NCI-H774 (cell line): ENCODE measurements at places on chromosomes 1 and 21.

GRCh38 chr1:185038813-185039376 is 6.5 kb upstream of the RNF2 start:
- no peak for DNase-seq

DNA sequence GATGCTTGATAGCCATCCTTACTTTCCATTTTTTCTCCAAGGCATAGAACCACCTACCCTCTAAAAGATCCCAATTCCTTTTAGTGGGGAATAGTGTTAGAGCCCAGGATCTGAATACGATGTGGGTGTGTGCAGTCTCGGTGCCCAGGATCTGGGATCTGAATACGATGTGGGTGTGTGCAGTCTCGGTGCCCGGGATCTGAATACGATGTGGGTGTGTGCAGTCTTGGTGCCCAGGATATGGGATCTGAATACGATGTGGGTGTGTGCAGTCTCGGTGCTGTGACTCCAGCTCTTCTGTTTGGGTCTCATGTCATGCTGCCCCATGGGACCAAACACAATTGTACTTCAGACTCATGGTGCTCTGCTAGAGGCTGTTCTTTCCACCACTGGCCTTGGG is 265.5 kb downstream of the TRABD2B start:
- DNase-seq = no peak

DNA sequence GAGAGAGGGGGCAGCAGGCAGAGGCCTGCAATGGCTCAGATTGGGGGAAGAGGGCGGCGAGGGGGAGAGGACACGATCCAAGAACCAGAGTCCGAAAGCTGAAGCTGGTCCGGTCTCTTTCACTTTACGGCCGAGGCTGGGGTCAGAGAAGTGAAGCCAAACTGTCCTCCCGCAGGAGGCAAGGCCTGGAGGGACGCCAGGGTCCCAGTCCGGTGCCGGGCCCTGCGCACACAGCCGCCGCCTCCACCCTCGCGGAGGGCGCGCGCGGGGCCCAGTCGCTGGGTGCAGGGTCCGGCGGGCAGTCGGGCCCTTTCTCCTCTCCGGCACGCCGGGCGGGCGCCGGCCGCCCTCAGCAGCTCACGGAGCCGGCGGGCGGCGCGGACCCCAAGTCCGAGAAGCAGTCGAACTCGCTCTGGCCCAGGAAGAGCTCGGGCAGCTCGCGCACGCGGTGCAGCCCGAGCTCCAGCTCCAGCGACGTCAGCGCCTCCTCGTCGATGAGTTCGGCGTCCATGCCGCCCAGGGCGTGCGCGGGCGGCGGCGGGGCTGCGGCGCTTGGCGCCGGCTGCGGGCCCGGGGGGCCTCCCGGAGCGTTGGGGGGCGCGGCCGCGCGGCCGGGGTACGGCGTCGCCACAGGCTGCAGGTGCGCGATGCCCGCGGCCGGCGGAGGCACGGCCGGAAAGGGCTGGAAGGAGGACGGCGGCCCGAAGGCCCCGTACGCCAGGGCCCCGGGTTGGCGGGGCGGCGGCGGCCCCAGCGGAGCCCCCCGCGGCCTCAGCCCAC is 749 bp downstream of the CITED4 start:
- DNase-seq = peak; percentile 14

DNA sequence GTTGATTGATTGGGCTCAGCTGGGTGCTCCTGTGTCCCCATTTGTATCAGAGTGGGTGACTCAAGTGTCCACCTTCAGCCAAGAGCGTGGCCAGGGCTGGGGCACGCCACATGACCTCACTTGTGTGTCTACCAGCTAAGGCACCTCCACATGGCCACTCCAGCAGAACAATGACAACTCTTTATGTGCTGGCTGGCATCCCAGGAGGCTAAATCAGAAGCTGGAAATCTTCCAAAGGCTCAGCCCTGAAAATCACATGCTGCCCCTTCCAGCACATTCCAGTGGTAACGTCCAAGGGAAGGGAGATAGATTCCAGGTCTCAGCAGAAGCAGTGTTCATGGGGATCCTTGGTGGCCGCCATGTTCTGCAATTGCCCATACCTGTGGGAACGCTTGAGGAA is 585.5 kb downstream of the AJAP1 start:
- DNase-seq = no peak

GRCh38 chr1:16243936-16244649 is 7.1 kb upstream of the CPLANE2 start:
- peak; percentile 18 for DNase-seq

GRCh38 chr1:87937831-87938395 is 609.2 kb downstream of the LMO4 start:
- no peak for DNase-seq

GRCh38 chr1:11793819-11794218 is 11.9 kb downstream of the MTHFR start:
- DNase-seq = no peak

DNA sequence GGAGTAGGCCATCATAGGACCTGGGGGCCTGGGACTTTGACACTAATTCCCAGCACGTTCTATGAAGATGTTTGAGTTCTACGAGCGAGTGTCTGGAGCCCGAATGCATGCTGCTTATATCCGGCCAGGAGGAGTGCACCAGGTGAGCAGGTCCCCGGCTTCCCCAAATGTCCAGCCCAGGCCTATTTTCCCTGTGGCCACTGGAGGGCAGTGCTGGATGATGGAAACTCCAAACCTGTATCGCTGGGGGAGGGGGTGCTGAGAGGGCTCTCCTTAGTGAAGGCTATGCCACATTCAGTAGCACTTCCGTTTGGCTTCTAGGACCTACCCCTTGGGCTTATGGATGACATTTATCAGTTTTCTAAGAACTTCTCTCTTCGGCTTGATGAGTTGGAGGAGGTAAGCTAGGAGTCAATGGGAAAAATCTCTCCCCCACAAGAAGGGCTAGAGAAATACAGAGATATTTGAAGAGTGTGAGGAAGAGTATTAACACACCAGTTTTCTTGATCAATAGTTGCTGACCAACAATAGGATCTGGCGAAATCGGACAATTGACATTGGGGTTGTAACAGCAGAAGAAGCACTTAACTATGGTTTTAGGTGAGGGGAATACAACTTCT is 5.2 kb upstream of the FCER1G start:
- peak; percentile 63 for DNase-seq

- no peak for DNase-seq
These were observed 65.6 kb downstream of the RGSL1 start for GRCh38 chr1:182515556-182515955.
